Breast epithelium (tissue), 4 donors: ENCODE measurements at places on chromosomes 4 and X. TPM values are rescaled to one million over a fixed set of nuclear protein-coding genes. Genes with fewer than 3 reads are reported as not detected.
A peak's percentile ranks its signal among the peaks of the same experiment; 100 is the strongest.

The NWD2 gene
- 2.2 TPM for total RNA-seq

- DNase-seq = no peak
- H3K27ac ChIP-seq = no peak overlapping the region
- no peak overlapping the region for H3K4me3 ChIP-seq
- peaks cover 37% of the 10 kb centered on the region for H3K27me3 ChIP-seq
Observed at GRCh38 chrX:96440941-96441340, 243.7 kb upstream of the DIAPH2 start.

DNA sequence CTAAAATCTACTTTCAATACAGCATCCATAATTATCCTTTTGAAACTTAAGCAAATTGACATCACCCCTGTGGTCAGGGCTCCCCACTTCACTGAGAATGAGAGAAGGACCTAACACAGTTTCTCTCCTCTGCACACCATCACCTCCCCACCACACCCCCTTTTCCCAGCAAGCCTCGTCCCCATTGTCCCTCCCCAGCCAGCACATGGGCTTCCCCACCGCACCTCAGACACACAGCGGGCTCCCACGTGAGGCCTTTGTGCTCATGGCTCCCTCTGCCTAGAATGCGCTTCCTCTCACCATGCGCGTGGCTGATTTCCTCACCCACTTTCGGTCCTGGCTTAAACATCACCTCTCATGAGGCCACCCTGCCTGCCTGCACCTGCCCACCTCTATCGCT is 639.0 kb upstream of the FRG1 start:
- H3K27me3 ChIP-seq = no peaks in the 10 kb centered on the region
- H3K27ac ChIP-seq = no peak overlapping the region
- no peaks in the 10 kb centered on the region for H3K36me3 ChIP-seq
- no peak for DNase-seq
- no peaks in the 10 kb centered on the region for H3K4me1 ChIP-seq

GRCh38 chrX:22536746-22537304 is 264.1 kb downstream of the CBLL2 start:
- no peak overlapping the region for H3K4me3 ChIP-seq
- no peak for DNase-seq
- peaks cover 9% of the 10 kb centered on the region for H3K27me3 ChIP-seq

GRCh38 chr4:791898-792625 is 33.9 kb downstream of the CPLX1 start:
- peak overlapping the region; percentile 84 for H3K27ac ChIP-seq
- DNase-seq = peak; percentile 55
- no peaks in the 10 kb centered on the region for H3K36me3 ChIP-seq

GRCh38 chr4:52551487-52551886 is 107.6 kb downstream of the USP46 start:
- H3K4me3 ChIP-seq = no peak overlapping the region
- no peaks in the 10 kb centered on the region for H3K4me1 ChIP-seq
- H3K36me3 ChIP-seq = no peaks in the 10 kb centered on the region
- DNase-seq = no peak
- no peaks in the 10 kb centered on the region for H3K27me3 ChIP-seq
- H3K27ac ChIP-seq = no peak overlapping the region

- no peak for DNase-seq
- no peaks in the 10 kb centered on the region for H3K36me3 ChIP-seq
- no peaks in the 10 kb centered on the region for H3K4me1 ChIP-seq
- H3K4me3 ChIP-seq = no peak overlapping the region
- H3K27me3 ChIP-seq = no peaks in the 10 kb centered on the region
Observed at GRCh38 chr4:188372058-188372457, 232.8 kb downstream of the TRIML1 start.

DNA sequence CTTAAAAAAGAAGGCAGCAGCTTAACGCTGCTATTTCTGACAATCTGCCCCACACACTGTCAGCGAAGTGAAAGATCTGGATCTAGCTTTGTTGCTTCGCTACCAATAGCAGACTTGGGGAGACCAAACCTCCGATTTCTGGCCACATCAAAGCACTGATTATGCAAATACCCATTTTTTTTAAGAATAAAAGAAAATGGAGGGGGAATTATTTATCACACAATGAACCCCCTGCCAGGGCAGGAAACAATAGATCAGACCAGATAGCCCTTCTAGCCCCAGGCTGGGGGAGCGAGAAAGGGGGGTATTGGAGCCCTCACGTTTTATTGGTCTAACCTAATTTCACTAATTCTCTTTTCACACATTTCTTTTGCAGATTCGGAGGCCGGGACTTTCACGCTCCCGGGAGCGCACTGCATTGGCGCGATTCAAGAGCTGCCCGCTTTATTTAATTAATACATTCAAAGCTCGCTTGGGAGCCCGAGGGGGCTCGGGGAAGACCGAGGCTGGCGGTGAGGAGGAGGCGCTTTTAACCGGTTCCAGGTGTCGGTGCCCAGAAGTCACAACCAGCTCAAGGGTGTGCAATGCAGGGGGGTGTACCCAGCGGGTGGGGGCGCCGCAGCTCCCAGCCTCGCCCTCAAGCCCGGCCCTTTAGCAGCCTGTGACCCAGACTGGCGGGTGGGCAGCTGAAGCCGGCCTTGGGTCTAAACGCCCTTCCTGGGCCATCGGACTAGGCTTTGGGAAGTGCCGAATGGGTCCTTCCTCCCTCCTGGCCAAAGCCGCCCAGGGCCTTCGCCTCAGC is 5.5 kb downstream of the NEUROG2 start:
- H3K4me1 ChIP-seq = peaks cover 5% of the 10 kb centered on the region
- DNase-seq = no peak
- no peak overlapping the region for H3K27ac ChIP-seq
- H3K36me3 ChIP-seq = no peaks in the 10 kb centered on the region
- H3K27me3 ChIP-seq = peaks cover 74% of the 10 kb centered on the region

- H3K4me3 ChIP-seq = no peak overlapping the region
- no peaks in the 10 kb centered on the region for H3K27me3 ChIP-seq
Observed at GRCh38 chr4:22987870-22988269, 295.1 kb downstream of the GBA3 start.

DNA sequence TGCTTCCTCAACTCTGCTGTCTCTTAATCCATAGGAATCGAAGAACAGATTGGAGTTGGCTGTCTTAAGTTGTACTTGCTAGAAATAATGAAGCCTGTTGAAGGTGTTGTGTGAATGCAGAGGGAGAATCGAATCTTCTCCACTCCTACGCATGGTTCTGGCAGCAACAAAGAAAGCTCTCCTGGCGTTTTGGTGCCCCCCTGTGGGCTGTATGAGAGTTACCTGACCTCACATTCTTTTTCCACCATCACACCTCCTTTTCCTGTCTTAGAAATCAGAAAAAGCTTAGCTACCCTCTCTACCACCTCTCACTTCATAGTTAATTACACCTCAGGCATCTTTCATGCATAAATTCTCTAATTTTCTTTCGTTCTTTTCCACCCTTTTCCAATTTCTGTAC is 16.3 kb downstream of the KLF8 start:
- H3K4me1 ChIP-seq = no peaks in the 10 kb centered on the region
- no peak overlapping the region for H3K27ac ChIP-seq
- H3K36me3 ChIP-seq = no peaks in the 10 kb centered on the region
- no peak for DNase-seq
- H3K27me3 ChIP-seq = no peaks in the 10 kb centered on the region
- H3K4me3 ChIP-seq = no peak overlapping the region

DNA sequence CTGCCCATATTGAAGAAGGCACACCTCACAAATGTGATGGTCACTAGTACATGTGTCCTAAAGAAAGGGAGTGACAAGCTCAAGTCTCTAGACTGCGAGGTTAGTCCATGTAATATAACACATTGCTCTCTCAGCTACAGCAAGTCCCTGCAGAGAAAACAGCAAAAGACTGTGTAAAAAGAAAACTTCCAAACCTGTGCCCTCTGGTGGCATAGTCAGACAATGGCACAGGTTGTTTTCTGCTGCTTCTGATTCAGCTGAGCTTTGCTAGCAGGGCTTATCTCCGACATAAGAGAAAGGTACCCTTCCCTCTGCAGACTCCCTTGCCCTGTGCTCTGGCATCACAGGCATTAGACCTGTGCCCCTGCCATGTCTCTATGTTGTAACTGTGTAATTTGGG is 1.4 kb upstream of the SERPINA7 start:
- H3K27me3 ChIP-seq = peaks cover 87% of the 10 kb centered on the region
- no peak overlapping the region for H3K4me3 ChIP-seq
- no peak overlapping the region for H3K27ac ChIP-seq
- H3K4me1 ChIP-seq = no peaks in the 10 kb centered on the region

The MAGEE1 gene
- 2.6 TPM for total RNA-seq

DNA sequence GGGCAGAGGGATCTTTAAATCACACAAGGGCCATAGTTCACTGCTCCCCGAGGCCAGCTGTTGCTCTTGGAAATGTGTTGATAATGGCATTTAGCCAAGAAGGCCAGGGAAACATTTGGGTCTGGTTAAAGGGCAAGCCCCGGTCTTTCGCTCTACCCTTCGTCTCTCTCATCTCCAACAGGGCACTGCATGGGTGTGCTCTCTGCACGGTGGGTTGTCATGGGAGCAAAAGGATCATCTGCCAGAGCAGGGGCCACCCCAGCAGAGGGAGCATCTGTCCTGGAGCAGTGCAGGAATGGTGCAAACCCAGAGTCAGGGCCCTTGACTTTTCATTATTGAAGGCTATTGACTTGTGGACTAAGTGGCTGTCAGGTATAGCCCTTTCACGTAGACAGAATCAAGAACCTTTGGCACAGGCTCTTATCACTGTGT is 22.7 kb upstream of the PGRMC2 start:
- H3K27ac ChIP-seq = no peak overlapping the region
- no peaks in the 10 kb centered on the region for H3K27me3 ChIP-seq
- H3K36me3 ChIP-seq = no peaks in the 10 kb centered on the region

- H3K4me1 ChIP-seq = no peaks in the 10 kb centered on the region
- H3K27me3 ChIP-seq = peaks cover 13% of the 10 kb centered on the region
- H3K27ac ChIP-seq = no peak overlapping the region
- DNase-seq = no peak
- no peak overlapping the region for H3K4me3 ChIP-seq
- H3K36me3 ChIP-seq = no peaks in the 10 kb centered on the region
Observed at GRCh38 chr4:6373541-6374410, 98.6 kb downstream of the PPP2R2C start.

The AP1S2 gene
- 23.0 TPM for total RNA-seq

- H3K36me3 ChIP-seq = no peaks in the 10 kb centered on the region
- no peak for DNase-seq
- H3K27me3 ChIP-seq = no peaks in the 10 kb centered on the region
- H3K4me1 ChIP-seq = peaks cover 4% of the 10 kb centered on the region
- peak overlapping the region; percentile 45 for H3K27ac ChIP-seq
Observed at GRCh38 chr4:76708971-76709771, 188.8 kb downstream of the SOWAHB start.

- H3K36me3 ChIP-seq = peaks cover 10% of the 10 kb centered on the region
- H3K4me1 ChIP-seq = no peaks in the 10 kb centered on the region
- H3K27ac ChIP-seq = no peak overlapping the region
- H3K4me3 ChIP-seq = no peak overlapping the region
- DNase-seq = peak; percentile 10
- H3K27me3 ChIP-seq = no peaks in the 10 kb centered on the region
Observed at GRCh38 chr4:2830632-2831610, 12.7 kb upstream of the ADD1 start.

DNA sequence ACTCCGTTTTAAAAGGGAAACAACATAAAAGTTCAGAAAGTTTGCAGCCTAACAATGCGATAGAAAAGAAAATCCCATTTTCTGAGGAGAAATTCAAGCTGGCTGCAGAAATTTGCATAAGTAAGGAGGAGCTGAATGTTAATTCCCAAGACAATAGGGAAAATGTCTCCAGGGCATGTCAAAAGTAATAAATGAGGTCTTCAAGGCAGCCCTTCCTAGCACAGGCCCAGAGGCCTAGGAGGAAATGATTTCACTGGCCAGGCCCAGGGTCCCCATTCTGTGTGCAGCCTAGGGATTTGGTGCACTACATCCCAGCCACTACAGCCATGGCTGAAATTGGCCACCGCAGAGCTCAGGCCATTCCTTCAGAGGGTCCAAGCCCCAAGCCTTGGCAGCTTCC is 59.3 kb downstream of the TKTL2 start:
- H3K36me3 ChIP-seq = no peaks in the 10 kb centered on the region
- H3K27ac ChIP-seq = no peak overlapping the region
- no peaks in the 10 kb centered on the region for H3K27me3 ChIP-seq
- H3K4me1 ChIP-seq = no peaks in the 10 kb centered on the region

DNA sequence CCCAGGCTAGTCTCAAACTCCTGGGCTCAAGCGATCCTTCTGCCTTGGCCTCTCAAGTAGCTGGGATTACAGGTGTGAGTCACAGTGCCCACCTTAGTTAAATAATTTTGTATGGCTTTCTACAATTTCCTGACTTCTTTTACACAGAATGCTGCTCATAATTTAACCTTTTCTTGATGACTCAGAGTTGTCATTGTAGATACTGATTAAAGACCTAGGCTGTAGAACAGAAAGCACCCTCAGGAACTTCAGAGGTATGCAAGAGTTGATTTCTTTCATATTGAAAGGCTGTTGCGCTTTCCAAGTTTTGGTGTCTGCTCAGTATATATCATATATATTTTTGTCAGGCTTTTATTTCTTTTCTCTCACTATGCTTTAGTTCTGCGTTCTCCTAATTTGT is 21.1 kb upstream of the GPR34 start:
- H3K27ac ChIP-seq = no peak overlapping the region
- peaks cover 34% of the 10 kb centered on the region for H3K27me3 ChIP-seq
- H3K4me3 ChIP-seq = no peak overlapping the region

The CFI gene
- total RNA-seq = 15.8 TPM

GRCh38 chr4:7857238-7857701 is 82.4 kb downstream of the AFAP1 start:
- peak overlapping the region; percentile 57 for H3K27ac ChIP-seq
- no peaks in the 10 kb centered on the region for H3K36me3 ChIP-seq
- H3K4me1 ChIP-seq = no peaks in the 10 kb centered on the region
- no peak overlapping the region for H3K4me3 ChIP-seq
- DNase-seq = no peak
- no peaks in the 10 kb centered on the region for H3K27me3 ChIP-seq

The GPR173 gene
- total RNA-seq = 1.6 TPM

The OPN1LW gene
- not detected for total RNA-seq

The RNF150 gene
- total RNA-seq = 14.8 TPM
